Bronchial smooth muscle cell (primary cell): ENCODE measurements at places on chromosomes 5 and 9. TPM values are rescaled to one million over a fixed set of nuclear protein-coding genes. Genes with fewer than 3 reads are reported as not detected.

Gene ITK
- total RNA-seq: under 0.01 TPM in 1 of 2 replicates, not detected in the other

Gene MARCHF11
- total RNA-seq: not detected in 2 replicates

Gene RANBP6
- 24.5 and 25.1 TPM in 2 replicates for total RNA-seq

Gene FTMT
- total RNA-seq: not detected in 2 replicates
